HFFc6 (cell line): ENCODE measurements at places on chromosomes 12 and 14. TPM values are rescaled to one million over a fixed set of nuclear protein-coding genes. Genes with fewer than 3 reads are reported as not detected.

DNA sequence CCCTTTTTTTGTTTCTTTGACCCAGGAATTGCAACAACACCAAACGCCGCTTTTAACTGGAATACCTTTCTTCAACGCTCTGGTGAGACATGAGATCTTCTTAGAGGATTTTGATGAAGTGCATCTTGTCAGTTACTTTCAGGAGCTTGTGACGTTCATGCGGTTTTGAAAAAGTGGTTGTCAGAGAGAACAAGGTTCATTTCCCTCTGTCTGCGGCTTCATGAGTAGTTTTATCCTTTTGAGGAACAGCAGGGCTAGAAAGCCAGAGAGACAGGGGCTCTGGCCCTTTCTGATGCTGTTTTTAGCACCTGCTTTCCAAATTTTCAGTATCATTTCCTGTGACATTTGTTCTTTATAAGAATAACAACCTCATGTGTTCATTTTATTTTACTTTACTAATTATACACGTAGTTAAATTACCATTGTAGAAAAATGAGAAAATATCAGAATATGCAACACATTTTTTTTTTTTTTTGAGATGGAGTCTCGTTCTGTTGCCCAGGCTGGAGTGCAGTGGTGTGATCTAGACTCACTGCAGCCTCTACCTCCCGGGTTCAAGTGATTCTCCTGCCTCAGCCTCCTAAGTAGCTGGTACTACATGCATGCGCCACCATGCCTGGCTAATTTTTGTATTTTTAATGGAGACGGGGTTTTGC, 61.8 kb downstream of the GLT1D1 start:
- H3K27me3 ChIP-seq: 0 out of 2 replicates have a peak, but pooled peaks cover 2% of the 10 kb centered on the region
- H3K27ac ChIP-seq: no peak overlapping the region
- H3K4me3 ChIP-seq: no peak overlapping the region
- no peaks in the 10 kb centered on the region for H3K36me3 ChIP-seq

GRCh38 chr14:84442521-84442920, 1087.4 kb upstream of the FLRT2 start:
- H3K27ac ChIP-seq: no peak overlapping the region
- no peak for DNase-seq
- H3K36me3 ChIP-seq: no peaks in the 10 kb centered on the region

GRCh38 chr14:75968456-75968855, 13.3 kb downstream of the TGFB3 start:
- H3K4me1 ChIP-seq: no peaks in the 10 kb centered on the region
- H3K36me3 ChIP-seq: peaks cover 8% of the 10 kb centered on the region; the same call in 1 of the 2 replicates
- DNase-seq: no peak
- no peaks in the 10 kb centered on the region; the same call in none of the 2 replicates for H3K27me3 ChIP-seq
- no peak overlapping the region for H3K27ac ChIP-seq

GRCh38 chr14:76844223-76844622, 18.0 kb downstream of the LRRC74A start:
- H3K27ac ChIP-seq: no peak overlapping the region
- no peak for DNase-seq
- no peaks in the 10 kb centered on the region for H3K36me3 ChIP-seq

Gene GLIPR1L1
- total RNA-seq: not detected in 3 replicates

Gene LMO3
- total RNA-seq: 0.15 to 0.60 TPM (median 0.36 TPM) in 3 replicates

Gene GPR84
- not detected in 3 replicates for total RNA-seq

Gene SH2B3
- 49.6 to 71.8 TPM (median 52.9 TPM) in 3 replicates for total RNA-seq
